ENCODE measurements at places on chromosomes 12 and 14. TPM values are rescaled to one million over a fixed set of nuclear protein-coding genes. Genes with fewer than 3 reads are reported as not detected.
A peak's percentile ranks its signal among the peaks of the same experiment; 100 is the strongest.

DNA sequence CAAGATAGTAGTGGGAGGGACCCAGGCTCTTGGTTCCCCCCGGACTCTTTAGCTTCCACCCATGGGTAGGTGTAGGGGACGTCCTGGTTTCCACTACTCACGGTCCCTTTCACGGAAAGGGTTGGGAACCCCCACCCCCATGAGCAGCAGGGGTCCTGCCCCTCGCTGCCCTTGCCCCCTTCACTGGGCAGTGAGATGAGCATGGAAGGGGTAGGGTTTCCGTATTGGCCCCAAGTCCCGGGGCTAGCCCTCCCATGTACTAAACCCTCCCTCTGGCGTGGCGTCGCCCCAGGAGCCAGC is 12.7 kb downstream of the AGAP2 start:
- H3K4me3 ChIP-seq: no peak overlapping the region
- H3K4me1 ChIP-seq: no peaks in the 10 kb centered on the region
- H3K27ac ChIP-seq: no peak overlapping the region

DNA sequence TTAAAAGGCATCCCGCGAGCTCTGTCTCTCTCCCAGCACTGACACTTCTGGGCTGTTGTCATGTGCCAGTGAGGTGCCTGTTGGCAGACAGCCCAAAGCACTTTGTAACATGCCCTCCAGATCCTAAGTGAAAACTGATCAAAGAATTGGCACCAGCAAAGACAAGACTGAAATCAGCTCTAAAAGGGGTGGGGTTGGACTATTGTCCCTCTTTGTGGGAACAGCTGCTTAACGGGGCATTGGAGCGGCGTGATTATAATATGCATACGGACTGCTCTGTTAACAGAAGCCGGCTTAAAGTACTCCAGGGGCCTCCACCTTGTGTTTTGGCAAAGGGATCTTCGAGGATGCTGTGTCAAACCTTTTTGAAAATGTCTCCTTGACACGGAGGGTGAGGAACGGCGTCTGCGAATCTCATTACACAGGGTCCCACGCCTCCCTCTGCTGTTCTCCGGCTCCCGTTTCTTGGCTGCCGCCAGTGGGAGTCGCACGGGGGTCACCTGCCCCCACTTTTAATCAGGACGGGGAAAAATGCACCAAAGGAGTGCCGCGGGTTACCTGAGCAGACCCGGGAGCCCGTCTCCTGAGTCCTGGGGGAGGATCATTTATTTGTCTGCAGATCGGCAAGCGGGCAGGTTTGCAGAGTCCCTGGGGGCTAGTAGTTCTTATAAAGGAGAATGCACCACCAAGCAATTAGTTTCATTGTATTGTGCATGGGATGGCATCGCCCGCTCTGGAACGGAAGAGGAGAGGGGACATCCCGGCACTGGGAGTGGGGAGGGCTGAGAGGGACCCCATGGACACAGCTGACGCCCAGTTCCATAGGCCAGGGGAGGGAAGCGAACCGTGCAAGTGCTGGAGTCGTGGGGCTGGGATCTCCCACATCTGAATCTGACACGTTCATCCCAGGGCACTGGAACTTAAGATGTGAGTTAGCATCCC is 44.3 kb downstream of the SPRING1 start:
- H3K36me3 ChIP-seq: no peaks in the 10 kb centered on the region
- peak overlapping the region; percentile 17 for H3K4me3 ChIP-seq
- no peak overlapping the region for H3K27ac ChIP-seq
- peak; percentile 69 for DNase-seq
- peaks cover 12% of the 10 kb centered on the region for H3K27me3 ChIP-seq
- H3K4me1 ChIP-seq: peaks cover 3% of the 10 kb centered on the region

GRCh38 chr12:6695313-6696045 is 5.1 kb downstream of the PIANP start:
- peaks cover 15% of the 10 kb centered on the region for H3K27me3 ChIP-seq
- no peak for DNase-seq
- no peak overlapping the region for H3K4me3 ChIP-seq
- H3K36me3 ChIP-seq: no peaks in the 10 kb centered on the region
- no peaks in the 10 kb centered on the region for H3K4me1 ChIP-seq

DNA sequence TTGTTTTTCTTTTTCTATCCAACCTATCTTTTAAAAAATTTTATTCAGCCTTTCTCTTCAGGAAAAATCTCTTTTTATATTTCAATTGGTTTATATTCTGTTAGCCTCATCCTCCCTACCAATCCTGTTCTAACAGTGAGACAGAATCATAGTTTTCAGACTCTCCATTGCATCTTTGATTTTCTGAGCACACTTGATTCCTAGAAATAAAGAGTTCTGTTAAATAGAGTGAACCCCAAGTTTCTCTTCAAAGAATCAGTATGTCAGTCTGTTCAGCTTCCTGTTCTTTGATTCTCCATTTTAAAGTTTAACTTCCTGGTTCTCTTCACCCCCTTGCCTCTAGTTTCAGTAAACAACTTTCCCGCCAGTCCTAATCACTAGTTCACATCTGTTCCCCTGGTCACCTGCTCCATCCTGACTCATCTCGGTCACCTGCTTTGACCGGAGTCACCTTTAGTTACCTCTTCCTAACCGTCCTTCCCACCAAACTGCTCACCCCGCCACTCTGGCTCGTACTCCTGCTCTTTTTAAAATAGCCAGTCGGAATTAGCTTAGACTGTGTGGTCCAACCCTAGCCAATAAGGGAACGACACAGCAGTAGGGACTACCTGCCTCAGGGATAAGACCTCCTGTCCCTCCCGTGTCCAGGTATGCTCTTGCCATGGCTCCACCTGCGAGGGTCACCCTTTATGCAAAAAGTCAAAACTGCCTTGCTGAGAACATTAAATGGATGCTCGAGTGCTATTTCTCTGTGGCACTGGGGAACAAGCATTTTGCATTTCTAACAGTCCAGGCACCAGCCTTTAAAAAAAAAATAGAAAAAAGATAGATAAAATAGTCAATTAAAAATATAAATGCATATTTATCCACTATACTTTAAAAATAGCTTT is 48.4 kb downstream of the DDX51 start:
- H3K27me3 ChIP-seq: no peaks in the 10 kb centered on the region
- no peak overlapping the region for H3K27ac ChIP-seq
- peak; percentile 64 for DNase-seq

DNA sequence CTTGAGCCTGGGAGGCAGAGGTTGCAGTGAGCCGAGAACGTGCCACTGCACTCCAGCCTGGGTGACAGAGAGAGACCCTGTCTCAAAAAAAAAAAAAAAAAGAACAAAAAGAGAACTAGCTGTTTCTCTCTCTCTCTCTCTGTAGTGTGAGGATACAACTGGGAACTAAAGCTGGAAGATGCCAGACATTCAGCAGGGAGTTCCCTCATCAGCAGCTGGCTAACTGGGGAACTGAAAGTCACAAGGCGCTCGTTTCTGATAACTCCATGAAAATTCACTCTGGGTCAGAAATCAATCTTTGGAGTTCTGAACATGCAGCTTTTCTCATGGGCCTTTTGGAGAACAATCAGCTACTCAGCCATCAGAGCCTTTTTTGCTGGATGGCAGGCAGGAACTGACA is 43.5 kb upstream of the MAP1LC3B2 start:
- no peak overlapping the region for H3K27ac ChIP-seq
- H3K36me3 ChIP-seq: no peaks in the 10 kb centered on the region
- no peaks in the 10 kb centered on the region for H3K4me1 ChIP-seq

GRCh38 chr12:123905319-123905925 is 67.2 kb downstream of the CCDC92 start:
- DNase-seq: peak; percentile 90
- H3K4me3 ChIP-seq: no peak overlapping the region
- no peaks in the 10 kb centered on the region for H3K27me3 ChIP-seq
- H3K4me1 ChIP-seq: peaks cover 3% of the 10 kb centered on the region

Gene GPRC5A
- 0.15 TPM for total RNA-seq

Gene NANOG
- 6.1 TPM for total RNA-seq

Data from endodermal cell (in vitro differentiated cells).